Choroid plexus epithelial cell (primary cell): ENCODE measurements at places on chromosomes 4 and X.

DNA sequence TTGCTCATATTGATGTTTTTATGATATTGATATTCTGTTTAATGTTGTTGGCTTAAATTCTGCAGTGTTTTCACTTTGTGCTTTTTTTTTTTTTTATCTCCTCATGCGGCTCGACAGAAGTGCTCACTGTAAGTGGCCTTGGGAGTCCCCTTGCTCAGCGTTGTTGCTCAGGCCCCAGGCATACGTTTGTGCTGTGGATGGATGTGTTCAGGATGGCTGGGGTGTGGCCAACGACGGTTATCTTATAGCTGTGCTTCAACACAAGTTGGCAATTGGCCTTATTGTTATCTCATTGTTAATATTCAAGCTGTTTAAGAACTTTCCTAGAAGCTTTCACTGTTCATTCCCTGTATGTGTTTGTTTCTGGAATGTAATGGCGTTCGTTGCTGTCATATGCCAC, 36.4 kb upstream of the CLCN4 start:
- DNase-seq, result no peak

DNA sequence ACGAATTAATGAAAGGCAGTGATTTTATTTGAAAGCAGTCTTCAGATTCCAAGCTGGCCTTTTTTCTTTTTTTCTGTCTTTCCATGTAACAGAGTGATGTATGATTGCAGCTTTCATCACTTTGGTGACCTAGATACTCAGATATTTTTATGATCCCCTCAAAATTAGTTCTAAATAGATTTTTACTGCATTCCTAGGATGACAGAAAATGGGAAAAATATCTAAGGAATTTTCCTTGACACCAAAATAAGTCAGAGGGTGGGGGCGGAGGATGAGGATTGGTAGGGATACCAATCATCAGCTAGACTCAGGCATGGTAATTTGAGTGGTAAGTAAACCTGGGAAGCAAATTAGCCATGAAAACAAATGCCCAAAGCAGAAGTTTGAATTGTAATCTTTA, 11.9 kb upstream of the HMGB2 start:
- peak; percentile 22 for DNase-seq

DNA sequence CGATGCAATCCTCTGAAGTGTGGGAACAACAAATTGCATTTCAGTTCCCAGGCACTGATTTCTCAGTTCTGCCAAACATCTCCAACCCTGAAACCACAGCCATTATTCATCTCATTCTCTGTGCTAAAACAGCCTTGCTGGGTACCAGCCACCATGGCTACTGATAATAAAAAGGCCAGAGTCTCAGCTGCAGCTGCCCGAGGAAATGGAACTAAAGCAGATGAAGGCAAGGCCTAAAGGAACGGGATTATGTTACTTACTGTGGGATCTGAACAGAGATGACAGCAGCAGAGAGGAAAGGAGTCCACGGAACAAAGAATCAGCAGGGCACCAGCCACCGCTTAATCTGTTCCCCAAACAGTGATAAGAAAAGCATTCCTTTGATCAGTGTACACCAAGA, 155.7 kb downstream of the PAPSS1 start:
- DNase-seq, result peak; percentile 53

DNA sequence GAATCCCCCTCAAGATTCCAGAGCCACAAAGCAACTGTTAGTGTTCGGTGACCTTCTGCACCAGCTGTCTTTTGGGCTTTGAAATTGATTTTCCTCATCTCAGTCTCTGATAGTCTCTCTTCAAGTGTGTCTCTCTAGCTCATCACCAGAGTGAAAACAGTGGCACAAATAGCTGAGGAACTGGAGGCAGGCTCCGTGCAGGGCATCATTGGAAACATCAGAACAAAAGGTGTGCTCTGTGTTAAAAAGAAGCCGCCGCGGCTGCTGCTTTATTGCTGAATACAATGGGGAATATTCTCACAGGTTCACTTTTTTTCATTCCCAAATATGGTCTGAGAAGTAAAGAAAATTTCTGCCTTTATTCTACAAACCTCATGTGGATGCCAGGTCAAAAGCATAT, 297.5 kb downstream of the DCTD start:
- no peak for DNase-seq

GRCh38 chr4:13681570-13681969, 54.0 kb upstream of the BOD1L1 start:
- no peak for DNase-seq

- DNase-seq, result peak; percentile 56
Measured at GRCh38 chr4:151674804-151675391, 85.9 kb downstream of the GATB start.

DNA sequence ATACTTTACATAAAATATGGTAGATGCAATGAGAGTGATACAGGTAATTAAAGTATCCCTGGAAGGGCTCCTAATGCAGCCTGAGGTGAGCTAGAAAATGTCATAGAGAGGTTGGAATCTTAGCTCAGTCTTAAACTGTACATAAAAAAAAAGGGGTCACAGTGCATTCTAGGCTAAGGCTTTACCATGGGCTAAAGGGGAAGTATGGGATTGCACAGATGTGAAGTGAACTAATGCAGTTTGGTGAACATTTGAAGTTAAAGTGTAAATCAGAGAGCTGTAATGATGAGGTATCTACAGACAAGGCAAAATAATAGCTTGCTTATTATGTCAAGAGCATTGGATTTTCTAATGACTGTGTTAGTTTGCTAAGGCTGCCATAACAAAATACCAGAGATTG, 405.9 kb downstream of the ADGRL3 start:
- DNase-seq, result no peak

DNA sequence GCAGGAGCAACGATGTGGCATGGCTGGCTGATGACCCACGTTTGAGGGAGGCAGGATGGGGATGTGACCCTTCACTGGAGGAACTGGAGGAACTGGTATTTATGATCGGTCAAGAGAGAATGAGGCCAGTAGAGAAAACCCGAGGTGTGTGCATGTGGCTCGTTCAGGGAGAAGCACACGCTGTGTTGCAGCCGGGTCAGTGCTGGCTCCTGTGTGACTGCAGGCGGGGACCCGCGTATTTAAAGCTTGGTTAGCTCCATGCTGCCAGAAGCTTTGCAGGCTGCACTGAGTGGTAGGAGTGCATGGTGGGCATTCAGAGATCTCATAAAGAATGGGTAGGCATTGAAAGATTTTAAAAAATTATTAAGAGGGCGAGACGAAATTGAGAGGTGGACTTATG, 52.1 kb downstream of the NELFA start:
- DNase-seq, result no peak

- peak; percentile 68 for DNase-seq
Measured at GRCh38 chr4:138310498-138310897, 68.3 kb upstream of the SLC7A11 start.

GRCh38 chrX:9980927-9981326, 13.8 kb downstream of the CLDN34 start:
- no peak for DNase-seq

DNA sequence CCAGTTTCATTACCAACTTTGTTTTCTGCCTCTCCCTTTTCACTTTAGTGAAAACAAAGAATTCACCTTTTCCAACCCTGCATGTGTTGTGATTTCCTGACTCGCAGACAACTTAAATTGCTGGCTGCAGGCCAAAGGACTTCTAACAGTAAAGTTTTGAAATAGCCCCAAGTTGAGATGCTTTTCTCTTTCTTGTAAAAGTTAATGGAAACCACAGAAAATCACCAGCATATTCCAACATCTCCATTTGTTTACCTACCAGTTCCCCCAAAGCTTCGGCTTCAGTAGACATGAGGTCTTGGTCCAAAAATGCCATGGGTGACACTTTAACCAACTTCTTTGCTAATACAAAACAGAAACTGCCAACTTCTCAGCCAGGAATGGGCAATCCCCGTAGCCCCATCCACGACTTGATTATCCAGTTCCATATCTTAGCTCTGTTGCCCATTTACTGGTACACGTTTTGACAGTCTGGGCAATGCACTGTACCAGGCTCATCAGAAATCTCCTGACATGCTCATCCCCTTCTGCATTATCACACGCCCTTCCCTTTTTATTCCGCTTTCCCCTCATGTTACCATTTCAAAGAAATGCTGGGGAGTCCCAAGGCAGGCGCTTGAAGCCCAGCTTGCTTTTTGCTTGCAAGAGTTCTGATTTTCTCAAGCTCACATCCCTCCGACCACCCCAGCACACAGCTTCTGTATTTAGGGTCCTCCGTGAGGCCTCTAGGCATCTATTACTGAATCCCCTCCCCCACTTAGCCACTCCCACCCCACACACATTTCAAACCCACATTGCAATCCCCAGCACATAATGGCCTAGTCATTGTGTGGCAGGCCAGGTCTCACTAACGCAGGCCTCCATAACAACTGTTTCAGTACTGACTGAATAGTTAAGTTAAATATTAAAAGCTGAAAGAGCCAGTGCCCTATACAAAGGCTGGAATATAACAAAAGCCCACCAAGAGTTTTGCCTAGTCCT, 137.9 kb upstream of the S100G start:
- DNase-seq, result peak; percentile 70

GRCh38 chr4:184472614-184473498, 1.5 kb downstream of the IRF2 start:
- peak; percentile 60 for DNase-seq

- peak; percentile 30 for DNase-seq
Measured at GRCh38 chrX:71143508-71143907, 1.1 kb upstream of the NLGN3 start.

DNA sequence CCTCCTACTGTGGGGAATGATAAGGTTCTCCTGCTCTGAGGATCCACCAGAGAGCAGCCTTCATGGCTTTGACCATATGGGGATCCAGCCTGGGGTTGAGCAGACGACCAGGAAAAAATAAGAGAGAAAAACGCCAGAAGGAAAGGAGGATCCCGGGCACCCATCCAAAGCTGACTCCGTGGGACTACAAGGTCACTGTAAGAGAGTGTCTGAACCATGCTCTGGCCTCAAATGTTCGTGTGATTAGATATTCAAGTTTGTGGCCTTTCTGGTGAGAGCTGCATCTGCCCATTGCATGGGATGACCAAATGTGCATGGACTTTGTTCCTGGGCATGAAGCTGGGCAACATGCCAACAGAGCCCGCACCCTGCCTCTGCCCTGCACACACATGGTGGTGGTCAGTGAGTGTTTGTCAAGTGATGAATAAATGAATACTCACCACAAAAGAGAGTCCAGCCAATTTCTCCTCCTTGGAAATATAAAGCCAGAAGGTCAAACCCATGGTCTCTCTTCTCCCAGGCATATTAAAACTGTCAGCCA, 346.0 kb upstream of the GATB start:
- DNase-seq, result no peak

DNA sequence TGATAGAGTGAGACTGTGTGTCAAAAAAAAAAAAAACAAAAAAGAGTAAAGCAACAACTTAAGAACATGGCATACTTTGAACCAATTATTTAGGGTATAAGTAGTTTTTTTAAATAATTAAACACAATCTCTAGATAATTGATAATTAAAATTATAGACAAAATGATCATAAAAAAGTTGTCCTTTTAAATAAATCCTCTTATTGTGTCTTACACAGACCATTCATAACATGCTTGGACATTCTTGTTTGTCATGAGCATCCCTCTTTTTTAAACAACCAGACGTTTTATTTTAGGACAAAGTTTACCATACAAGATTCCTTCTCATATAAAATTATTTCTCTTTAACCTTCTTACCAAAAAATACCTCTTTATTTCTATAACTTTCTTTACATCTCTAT, 35.1 kb downstream of the SPCS3 start:
- DNase-seq, result no peak

DNA sequence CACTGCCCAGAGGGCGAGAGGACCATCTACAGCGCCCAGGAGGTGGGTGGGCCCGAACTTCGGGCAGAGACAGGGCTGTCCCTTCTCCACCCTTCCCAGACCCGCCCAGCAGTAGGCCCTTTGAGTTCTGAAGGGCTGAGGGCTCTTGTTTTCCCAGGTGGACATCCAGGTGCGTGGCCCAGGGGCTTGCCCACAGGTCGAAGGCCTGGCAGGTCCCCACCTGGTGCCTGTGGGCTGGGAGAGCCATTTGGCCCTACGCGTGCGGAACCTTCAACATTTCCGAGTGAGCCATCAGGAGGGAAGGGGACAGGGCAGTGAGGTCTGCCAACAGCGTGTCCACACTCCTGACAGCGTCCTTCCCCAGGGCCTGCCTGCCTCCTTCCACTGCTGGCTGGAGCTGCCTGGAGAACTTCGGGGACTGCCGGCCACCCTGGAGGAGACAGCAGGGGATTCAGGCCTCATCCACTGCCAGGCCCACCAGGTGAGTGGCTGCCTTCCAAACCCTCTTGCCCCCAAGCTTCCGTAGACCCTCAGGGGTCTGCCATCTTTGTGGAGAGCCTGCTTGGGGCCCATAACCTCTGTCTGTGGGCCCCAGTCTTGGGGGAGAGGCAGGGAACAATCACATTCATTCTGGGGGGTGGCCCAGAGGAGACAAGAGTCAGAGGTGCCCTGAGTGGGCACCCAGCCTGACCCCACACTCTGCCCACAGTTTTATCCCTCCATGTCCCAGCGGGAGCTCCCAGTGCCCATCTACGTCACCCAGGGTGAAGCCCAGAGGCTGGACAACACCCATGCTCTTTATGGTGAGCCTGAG, 6.8 kb downstream of the PLXNB3 start:
- no peak for DNase-seq

GRCh38 chr4:19266566-19266965, 985.1 kb upstream of the SLIT2 start:
- DNase-seq, result peak; percentile 24

GRCh38 chr4:8913858-8914460, 42.3 kb upstream of the HMX1 start:
- no peak for DNase-seq
